ENCODE measurements at places on chromosomes 4 and X.

DNA sequence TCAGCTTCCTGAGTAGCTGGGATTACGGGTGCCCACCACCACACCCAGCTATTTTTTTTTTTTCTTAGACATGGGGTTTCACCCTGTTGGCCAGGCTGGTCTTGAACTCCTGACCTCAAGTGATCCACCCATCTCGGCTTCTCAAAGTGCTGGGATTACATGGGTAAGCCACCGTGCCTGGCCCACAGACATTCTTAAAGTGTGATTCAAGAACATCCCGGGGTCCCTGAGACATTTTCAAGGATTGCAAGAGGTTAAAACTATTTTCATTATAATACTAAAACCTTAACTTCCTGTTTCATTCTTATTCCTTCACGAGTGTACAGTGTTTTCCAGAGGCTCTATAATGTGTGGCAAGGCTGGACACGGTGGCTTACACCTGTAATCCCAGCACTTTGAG, 318.7 kb downstream of the CAMK2D start:
- no peak for DNase-seq

- DNase-seq, result no peak
Observed at GRCh38 chrX:30781711-30782444, 107.2 kb downstream of the TAB3 start.

- DNase-seq, result no peak
Observed at GRCh38 chrX:9604111-9604907, 139.5 kb downstream of the TBL1X start.

- no peak for DNase-seq
Observed at GRCh38 chrX:38305971-38306370, 21.3 kb downstream of the RPGR start.

DNA sequence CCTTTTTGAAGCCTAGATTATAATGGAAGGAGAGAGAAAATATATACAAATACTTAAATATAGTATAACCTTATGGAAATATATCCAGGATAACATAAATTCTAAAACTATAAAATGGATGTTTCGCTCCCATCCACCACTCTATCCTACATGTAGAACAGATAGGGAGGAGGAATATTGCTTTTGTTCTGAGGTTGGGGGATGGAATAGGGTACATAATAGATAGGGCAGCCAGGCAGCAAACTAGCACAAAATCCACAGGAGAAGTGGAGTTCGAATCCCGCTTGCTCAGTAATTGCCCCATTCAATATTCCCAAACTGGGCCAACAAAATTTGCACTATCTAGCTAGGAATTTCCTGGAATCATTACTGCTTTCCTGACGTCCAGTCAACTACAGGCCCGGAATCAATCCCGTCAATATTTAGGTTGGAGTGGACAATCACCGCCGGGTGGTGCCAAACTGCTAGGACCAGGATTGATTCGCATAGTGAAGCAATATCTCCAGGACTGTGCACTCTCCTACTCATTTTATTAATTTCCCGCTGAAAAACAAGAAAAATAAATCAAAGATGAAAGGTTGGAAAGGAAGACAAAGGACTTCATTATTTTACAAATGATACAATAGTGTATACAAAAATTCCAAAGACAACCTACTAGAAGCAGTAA, 40.4 kb upstream of the PAPSS1 start:
- no peak for DNase-seq

GRCh38 chr4:1249731-1250526, 999 bp upstream of the CTBP1 start:
- no peak for DNase-seq

GRCh38 chrX:154096140-154097002, 1.1 kb downstream of the MECP2 start:
- no peak for DNase-seq

DNA sequence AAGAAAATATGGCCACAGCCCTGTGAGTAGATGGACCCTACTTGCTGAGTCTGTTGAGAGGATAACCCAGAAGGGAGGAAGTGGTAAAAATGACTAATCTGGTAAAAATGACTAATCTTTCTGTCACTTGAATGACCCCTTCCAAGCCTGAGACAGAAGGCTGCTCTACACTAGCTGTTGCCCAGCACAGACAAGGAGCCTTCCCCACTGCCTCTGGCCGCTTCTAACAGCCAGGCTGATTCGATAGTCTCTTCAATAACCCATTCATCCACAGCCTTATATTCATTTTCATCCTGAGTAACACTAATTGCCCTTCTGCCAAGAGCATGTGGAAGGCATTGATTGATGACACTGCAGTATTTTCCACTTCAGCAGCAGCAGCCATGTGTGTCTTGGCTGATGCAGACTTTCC, 18.4 kb downstream of the MAGEB17 start:
- DNase-seq, result no peak

All from SK-N-MC (cell line).